Activated CD4-positive, alpha-beta T cell treated with anti-CD3 and anti-CD28 coated beads, Interleukin-2, amount 50 U/mL, for 48 hours (primary cell): ENCODE measurements at places on chromosomes 12 and 14.
A peak's percentile ranks its signal among the peaks of the same experiment; 100 is the strongest.

- no peak for DNase-seq
Measured at GRCh38 chr14:83478741-83479140, 1945.1 kb upstream of the SEL1L start.

DNA sequence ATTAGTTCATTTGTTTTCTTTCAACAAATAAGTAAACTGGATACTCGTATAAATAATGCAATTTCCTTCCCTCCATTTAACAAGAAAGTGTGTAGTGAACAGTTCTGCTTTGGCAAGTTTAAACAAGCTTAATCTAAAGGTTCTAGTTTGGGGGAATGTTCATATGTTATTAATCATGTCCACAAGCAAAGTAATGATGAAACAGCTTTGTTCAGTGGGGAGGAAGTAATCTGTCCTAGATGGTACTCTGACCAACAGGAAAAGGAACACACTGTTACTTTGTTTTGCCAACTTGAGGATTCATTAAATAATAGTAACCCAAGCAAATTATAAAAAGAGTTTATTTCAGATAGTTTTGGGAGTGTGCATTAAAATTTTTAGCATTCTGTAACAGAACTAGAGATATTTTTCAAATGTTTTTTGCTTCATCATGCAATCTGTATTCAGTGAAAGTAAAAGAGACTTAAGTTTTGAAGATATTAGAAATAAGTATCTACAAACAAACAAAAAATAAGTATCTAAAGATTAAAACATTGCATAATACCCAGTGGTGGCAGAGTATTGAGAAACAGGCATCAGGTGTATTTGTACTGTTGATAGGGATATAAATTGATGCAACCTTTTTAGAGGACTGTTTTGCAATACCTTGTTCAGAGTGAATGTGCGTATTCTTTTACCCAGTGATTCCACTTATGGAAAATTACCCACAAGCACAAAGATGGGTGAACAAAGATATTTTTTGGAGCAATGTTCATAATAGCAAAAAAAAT is 61.1 kb downstream of the RAB35 start:
- no peak for DNase-seq

DNA sequence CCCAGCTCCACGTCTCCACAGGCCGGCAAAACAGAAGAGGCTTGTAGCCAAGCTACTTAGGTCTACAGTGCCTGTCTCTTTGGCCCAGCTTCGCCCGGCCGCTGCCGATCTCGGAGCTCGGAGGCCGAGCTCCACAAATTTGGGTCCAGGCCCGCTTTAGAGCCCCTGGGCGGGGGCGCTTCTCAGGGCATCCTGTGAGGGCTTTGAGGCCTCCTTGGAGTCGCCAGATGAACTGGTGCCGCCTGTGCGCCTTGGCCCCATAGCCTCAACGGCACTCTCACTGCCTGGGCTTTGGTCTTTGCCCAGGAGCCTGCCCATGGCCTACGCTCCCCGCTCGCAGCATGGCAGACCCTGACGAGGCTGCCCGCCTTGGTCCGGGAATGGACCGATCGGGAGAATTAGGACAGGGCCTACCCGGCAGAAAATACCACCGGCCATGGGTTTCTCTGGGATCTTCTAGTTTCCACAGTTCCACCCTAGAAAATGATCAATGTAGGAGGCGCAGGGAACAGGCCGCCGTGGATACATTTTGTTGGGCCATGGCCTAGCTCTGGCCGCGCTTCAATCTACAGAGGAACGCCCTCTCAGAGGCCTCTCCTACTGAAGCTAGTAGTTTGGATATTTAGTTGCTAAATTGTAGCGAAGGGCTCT is 953 bp upstream of the NKX2-8 start:
- DNase-seq, result no peak

DNA sequence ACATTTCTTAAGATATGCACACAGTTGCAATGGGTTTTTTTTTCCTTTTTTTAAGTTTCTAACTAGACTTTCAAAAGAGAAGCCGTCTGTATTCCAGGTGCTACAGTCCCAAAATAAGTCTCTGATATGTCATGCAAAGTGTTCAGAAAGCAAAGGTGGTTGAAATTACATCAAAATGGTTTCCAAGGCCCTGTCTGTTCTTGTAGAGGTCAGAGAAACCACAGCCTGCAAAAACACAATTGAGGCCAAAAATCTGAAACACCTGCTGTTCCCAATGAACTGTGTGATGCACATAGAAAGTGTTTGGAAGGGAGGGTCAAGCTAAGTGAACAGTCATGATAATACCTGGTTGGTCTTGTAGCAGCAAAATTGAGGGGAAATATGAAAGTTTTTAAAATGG is 91.0 kb downstream of the VRK1 start:
- no peak for DNase-seq

GRCh38 chr14:74888164-74889158 is 6.7 kb downstream of the DLST start:
- no peak for DNase-seq

DNA sequence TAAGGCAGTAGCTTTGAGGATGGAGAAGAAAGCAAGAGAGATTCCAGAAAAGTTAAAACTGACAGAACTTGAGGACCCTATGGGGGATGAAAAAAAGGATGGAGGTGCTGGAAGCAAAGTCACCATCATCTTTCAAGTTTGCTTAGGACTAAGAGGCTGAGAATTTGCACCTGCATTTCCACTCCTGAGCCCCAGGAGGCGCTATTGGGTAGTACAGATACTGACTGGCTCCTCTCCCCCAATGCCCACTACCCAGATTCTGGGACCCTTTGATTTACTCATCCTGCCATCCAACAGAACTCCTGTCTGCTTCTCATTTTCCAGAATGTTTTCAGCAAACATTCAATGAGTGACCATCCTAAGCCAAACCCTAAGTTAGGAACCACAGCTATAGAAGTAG is 34.0 kb upstream of the CMKLR1 start:
- DNase-seq, result no peak

GRCh38 chr14:36256126-36256801 is 64.2 kb downstream of the MBIP start:
- DNase-seq, result no peak

DNA sequence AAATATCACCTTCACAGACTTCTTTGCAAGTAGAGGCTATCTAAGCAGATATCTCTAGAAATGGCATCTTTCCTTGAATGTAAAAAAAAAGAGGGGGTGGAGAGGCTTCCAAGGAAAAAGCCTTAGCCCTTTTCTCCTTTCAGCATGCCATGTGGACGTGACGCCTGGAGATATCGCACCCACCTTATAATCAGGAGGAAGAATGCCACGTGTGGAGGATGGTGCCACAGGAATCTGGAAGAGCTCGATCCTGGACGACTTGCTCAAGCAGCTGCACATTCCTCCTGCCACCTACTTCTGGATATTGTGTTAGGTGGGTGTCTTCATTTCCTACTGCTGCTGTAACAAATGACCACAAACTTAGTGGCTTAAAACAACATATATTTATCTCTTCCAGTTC is 203.6 kb downstream of the NUAK1 start:
- no peak for DNase-seq

DNA sequence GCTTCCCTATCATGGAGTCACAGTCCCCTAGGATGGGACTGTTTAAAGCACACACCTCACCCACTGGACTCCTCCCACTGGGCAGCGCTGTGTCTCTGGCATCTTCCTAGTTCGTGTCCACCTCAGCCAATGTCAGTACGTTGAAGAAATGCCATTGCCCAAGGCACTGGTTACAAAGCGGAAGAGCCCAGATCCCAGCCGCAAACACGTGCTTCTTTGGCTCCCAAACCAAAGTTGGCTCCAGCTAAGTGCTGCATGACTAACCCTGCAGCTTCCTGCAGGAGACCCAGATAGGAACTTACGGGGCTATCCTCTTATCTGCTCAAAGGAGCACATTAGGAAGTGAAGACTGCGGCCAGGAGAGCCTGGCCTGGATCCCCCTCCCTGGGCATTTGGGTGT is 9.3 kb downstream of the SYNE3 start:
- DNase-seq, result no peak

- no peak for DNase-seq
Measured at GRCh38 chr14:22122227-22122818, 448.7 kb upstream of the OR4E1 start.

- DNase-seq, result no peak
Measured at GRCh38 chr12:33438025-33438772, 1.4 kb downstream of the SYT10 start.

DNA sequence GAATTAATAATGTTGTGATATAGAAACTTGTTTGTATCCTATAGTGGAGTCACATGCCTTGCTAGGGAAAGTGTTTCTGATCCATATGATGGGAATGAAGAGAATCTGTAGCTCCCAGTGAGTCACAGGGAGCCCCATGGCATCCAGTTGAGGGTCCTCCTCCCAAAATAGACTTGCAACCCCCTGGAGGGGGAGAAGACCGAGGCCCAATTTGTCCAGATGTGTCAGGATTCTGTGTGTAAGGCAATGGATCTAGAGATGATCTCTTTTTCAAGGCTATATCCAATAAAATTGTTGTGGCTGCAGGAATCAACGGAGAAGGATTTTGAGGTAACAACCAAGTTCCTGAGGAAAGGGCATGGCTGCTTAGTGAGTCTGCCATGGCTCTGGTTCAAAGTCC is 121.8 kb downstream of the BCL11B start:
- DNase-seq, result no peak

GRCh38 chr12:92206596-92206995 is 61.0 kb upstream of the BTG1 start:
- no peak for DNase-seq

DNA sequence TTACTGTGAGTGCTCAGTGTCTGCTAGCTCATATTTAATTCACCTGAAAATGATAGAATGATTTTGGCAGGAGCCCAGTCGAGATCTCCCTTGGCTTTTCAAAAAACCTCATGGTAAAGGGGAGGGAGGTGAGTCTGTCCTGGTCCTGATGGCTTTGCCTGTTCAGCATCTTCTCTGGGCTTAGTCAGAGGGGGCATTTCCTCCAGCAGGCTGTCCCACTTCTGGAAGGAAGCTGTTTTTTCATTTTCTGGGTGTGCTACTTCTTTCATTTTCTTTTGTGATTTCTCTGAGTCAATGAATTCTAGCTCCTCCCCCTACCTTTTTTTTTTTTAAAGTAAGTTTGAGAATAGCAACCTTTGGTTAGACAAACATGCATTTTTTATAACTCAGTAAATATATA is 58.8 kb downstream of the TMX1 start:
- DNase-seq, result peak; percentile 11
